ENCODE measurements at places on chromosomes 4 and X.

GRCh38 chrX:11540532-11541377 lies 125.0 kb downstream of the ARHGAP6 start:
- DNase-seq: peak; percentile 12

DNA sequence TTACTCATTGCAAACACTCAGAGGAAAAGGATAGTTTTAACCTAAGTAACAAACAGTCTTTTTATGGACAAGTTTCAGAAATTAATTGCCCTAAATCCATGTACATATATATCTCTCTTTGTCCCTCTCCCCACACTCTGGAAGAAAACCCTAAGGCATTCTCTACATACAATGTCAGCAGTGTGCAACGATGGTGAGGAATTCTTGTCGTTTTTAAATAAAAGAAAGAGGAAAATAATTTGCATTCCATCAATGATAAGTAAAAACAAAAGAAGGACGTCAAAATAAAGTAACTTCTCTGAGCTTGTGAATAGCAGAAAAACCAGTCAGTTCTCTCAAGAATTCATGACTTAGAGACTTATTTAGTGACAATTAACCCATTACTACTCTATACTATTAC lies 550.5 kb upstream of the DIPK2B start:
- no peak for DNase-seq

- DNase-seq: peak; percentile 66
Measured at GRCh38 chr4:5785806-5786680, 75.0 kb downstream of the EVC start.

DNA sequence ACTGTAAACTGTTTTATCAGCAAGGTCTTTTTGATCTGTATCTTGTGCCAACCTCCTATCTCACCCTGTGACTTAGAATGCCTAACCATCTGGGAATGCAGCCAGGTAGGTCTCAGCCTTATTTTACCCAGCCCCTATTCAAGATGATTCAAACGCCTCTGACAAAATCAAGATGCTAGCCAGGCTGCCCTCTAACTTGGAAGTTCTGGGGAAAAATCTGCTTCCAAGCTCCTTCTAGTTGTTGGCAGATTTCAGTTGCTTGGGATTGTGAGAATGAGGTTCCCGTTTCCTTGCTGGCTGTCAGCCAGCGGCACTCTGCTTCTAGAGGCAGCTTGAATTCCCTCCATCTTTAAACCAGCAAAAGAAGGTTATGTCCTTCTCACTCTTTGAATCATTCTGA lies 34.7 kb downstream of the LUZP4 start:
- peak; percentile 22 for DNase-seq

GRCh38 chr4:124803641-124804040 lies 91.1 kb upstream of the ANKRD50 start:
- DNase-seq: peak; percentile 40

DNA sequence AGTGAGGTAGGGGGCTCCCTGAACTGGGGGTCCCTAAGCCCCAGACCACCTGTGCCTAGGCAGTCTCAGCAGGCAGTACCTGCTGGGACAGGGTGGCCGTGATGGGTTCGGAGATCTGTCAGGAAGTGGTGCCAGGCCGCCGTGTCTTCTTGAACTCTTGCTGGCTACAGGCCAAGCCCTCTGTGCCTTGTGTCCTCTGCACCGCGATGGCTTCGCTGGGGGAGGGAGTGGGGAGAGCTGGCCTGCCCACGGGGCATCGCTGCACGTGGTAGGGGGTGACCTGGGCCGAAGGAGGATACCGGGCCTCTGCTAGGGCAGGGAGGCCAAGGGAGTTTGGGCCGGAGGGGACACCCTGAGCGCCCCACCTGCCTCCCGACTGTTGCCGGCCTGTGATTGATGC lies 96.7 kb upstream of the NKX1-1 start:
- peak; percentile 8 for DNase-seq

DNA sequence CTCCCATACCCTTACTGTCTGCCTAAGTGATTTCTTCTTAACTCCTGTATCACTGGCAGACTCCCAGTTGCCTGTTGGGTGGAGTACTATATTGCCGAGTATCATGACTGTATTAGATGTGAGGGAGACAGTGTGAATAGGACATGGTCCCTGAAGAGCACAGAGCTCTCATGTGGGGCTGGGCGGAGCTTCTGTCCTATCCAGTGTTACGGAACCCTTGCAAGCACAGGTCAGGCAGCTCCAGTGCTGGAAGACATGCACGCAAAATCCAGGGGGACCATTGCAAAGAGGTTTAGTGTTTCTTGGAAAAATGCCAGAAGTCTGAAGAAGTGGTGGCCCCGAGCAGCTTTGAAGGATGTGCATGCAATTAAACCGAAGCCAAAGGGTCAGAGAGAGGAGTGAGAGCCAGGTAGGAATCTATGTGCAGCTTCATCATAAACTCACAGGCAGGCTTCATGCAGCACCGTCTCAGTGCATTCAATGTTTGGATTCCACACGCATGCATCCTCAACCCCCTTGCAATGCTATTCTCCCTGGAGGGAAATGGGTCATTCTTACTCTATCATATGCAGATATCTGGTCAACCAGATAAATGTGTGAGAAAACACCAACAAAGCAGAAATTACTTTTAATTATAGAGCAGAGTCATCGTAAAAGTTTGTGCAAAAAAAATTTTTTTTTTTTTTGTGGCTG lies 49.7 kb upstream of the DHRSX start:
- DNase-seq: peak; percentile 9

DNA sequence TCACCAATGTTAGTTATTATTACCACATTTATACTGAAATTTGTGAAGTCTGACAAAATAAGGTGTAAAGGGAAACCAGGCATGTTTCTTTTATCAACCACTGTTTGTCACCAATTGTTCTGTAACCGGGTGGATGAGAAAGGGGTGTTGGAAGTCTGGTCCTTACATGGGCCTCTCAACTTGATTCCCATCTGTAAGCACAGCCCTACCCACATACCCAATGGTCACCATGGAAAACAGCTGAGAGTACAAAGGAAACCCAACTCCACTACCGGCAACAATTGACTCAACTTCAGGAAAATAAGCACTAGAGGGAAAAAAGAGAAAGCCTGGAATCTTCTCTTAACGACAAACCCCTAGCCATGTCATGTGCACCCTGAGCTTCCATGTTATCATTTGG lies 70.8 kb upstream of the PTCHD1 start:
- no peak for DNase-seq

DNA sequence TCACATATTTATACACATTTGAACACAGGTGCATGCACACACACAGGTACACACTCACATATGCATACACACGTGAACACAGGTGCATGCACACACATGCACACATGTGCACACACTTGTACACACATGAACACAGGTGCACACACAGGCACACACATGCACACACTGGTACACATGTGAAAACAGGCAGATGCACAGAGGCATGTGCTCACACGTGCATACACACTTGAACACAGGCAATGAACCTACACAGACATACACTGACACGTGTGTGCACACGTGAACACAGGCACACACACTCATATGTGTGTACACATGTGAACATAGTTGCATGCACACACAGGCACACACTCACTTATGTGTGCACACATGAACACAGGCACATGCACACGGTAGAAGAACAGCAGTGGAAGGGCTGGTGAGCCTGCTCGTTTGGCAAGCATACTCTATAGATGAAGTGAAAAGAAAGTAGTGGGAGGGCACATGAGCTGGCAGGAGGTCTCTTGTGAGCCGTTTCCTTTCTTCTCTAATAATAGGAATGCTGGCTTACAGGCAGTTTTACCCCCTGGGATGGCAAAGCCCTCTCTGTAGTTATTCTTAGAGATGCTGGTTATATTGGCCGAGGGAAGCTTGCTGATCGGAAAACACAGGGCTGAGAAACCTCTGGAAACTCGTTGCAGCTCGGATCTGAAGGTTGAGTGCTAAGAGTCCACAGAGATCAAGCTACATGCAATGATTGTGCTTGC lies 279.6 kb upstream of the CLNK start:
- DNase-seq: no peak

GRCh38 chr4:21885241-21885640 lies 63.3 kb downstream of the KCNIP4 start:
- peak; percentile 80 for DNase-seq

GRCh38 chrX:23317799-23318724 lies 16.6 kb upstream of the PTCHD1 start:
- DNase-seq: peak; percentile 21

DNA sequence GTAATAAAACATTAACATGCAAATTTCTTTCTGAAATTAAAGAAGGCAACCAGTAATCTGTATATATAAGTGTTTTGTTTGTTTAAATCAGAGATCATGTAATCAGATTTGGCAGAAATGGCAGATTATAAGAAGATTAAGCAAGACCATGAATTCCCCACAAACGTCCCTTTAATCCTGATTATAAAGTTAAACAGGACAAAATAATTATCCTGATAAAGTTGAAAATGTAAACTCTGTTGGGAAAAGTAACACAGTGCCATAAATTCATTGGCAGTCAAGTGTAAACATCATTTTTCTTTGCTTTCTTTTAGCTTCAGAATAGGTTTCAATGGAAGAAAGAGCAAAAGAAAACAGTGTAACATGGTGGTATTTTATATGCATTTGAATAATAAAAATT lies 256.3 kb downstream of the KCNIP4 start:
- no peak for DNase-seq

GRCh38 chr4:126591583-126591982 lies 1041.2 kb upstream of the INTU start:
- peak; percentile 19 for DNase-seq

DNA sequence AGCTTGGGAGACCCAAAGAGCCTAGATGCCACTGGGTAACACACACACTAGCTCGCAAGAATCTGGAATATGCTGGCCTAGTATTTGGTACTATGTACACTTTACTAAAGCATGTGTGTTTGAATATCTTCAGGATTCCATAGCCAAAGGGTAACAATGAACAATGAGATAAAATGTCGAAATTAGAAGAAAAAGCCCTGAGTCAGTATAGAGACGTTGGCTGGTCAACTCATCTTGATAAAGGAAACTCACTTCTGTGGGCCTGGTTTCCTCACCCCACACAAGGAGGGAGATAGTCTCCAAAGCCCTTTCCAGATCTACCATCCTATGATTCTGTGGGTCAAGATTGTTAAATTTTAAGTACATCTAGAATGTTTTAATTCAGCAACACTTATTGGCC lies 6.9 kb downstream of the ZDHHC9 start:
- no peak for DNase-seq

- DNase-seq: peak; percentile 33
Measured at GRCh38 chrX:66634272-66634671, 4.6 kb downstream of the EDA2R start.

- DNase-seq: no peak
Measured at GRCh38 chr4:185479507-185479971, 8.0 kb upstream of the CCDC110 start.

- DNase-seq: no peak
Measured at GRCh38 chr4:5823542-5824211, 69.2 kb downstream of the CRMP1 start.

GRCh38 chr4:67668315-67668714 lies 32.6 kb downstream of the UBA6 start:
- DNase-seq: no peak

DNA sequence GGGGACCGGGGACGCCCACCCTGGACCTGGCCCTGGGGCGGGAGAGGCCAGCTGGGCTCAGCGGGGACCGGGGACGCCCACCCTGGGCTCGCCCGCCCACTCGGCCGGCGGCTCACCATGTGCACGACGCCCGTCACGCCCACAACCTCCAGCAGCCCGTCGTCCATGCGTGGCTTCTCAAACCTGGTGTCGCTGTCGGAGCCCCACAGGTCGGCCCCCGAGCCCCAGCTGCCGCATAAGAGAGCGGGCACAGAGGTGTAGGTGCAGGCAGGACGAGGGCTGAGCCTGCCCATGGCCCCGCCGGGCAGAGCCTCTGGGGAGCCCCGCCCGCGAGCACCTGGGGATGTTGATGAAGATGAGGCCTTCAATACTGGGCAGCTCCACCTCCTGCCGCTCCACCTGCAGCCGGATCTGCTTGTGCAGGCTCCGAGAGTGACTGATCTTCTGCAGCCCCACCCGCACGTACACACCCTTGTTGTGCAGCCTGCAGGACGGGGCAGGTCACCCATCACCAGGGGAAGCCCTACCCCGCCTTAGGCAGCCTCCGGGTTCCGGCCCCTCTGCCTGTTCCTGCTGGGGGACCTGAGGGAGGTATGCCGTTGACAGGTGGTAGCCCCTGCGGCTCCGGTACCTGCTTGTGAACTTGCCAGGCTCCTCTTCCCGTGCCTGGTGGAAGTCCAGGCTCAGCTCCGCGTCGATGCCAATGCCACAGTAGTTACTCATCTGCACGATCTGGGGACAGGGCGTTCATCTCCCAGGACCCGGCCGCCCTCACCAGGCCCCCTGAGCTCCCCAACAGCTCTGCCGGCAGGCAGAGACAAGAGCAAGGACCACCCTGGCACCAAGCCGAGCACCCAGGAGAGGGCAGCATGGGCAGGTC lies 11.8 kb downstream of the DGKQ start:
- no peak for DNase-seq

- DNase-seq: no peak
Measured at GRCh38 chrX:96861218-96861617, 22.5 kb upstream of the RPA4 start.

- no peak for DNase-seq
Measured at GRCh38 chr4:40843696-40844095, 93.9 kb downstream of the NSUN7 start.

GRCh38 chr4:31325300-31325699 lies 605.1 kb downstream of the PCDH7 start:
- DNase-seq: no peak

GRCh38 chr4:99827857-99828256 lies 11.2 kb downstream of the DAPP1 start:
- DNase-seq: no peak

GRCh38 chr4:166197166-166197565 lies 324.1 kb downstream of the TLL1 start:
- DNase-seq: no peak

DNA sequence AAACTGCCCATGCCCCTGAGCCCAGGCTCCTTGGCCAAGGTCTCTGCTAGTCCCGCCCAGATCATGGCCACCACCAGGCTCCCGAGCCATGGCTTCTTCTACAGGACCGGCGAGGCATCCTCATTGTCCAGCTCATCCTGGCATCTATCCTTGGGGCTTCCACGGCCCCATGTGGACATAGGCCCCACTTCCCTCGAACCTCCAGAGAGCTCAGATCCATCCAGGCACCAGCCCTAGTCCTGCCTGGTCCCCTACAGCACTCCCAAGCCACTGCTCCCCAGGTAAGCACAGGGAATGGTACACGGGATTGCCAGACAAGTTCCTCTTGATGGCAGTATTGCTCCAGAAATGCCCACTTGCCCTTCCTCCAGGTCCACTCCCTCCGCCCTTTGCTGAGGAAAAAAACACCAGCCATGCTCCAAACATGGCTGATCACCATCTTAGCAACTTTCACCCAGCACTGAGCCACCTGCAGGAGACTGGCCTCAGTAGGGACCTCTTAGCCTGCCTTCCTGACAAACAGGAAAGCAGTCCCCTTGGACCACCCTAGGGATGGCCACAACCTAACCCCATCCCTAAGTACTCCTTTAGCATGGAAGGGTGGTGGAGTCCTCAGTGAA lies 272.1 kb upstream of the AGTR2 start:
- no peak for DNase-seq
